ENCODE measurements at places on chromosomes 2 and 18.

- DNase-seq = no peak
These were observed 62.4 kb upstream of the LTBP1 start for GRCh38 chr2:32884346-32884745.

DNA sequence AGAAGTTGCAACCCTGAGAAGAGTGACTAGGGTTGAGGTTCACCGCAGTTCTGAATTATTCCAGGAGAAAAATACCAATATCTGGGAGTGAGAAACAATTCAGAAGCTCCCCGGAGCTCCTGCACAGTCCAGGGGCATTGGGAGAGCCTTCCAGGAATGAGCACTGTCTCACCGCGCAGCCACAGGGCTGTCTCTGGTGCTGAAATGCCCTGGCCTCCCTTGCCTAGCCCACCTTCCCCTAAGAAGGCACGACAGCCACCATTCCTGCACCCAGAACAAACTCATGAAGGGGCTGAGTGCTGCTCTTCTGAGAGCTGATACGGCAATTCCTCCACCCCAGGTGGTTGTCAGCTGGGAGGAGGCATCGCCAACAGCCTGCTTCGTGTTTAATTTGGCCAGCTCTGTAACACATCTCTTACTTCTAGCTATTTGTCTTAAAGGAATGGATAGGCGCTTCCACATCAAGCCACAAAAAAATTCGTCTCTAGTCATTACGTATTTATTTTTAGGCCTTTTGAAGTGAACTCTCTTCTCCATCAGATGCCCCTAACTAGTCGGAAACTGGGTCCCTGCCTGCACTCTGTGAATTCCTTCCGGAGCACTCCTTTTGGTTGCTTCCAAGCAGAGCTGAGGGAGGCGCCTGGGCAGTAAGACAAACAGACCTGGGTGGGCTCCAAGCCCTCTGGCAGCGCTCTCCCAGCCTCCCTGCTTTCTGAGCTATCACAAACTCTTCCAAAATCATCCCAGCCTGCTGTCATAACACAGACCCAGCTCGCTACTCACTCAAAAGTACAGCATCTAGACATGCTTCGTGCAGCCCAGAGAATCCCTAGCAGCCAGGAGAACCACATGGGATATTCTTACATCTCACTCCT lies 120.5 kb upstream of the CCDC68 start:
- no peak for DNase-seq

GRCh38 chr18:35582899-35583558 lies 1.5 kb downstream of the GALNT1 start:
- no peak for DNase-seq

GRCh38 chr2:178109813-178110212 lies 2.4 kb upstream of the RBM45 start:
- DNase-seq = no peak

GRCh38 chr2:146576339-146577111 lies 1268.3 kb upstream of the ACVR2A start:
- no peak for DNase-seq

DNA sequence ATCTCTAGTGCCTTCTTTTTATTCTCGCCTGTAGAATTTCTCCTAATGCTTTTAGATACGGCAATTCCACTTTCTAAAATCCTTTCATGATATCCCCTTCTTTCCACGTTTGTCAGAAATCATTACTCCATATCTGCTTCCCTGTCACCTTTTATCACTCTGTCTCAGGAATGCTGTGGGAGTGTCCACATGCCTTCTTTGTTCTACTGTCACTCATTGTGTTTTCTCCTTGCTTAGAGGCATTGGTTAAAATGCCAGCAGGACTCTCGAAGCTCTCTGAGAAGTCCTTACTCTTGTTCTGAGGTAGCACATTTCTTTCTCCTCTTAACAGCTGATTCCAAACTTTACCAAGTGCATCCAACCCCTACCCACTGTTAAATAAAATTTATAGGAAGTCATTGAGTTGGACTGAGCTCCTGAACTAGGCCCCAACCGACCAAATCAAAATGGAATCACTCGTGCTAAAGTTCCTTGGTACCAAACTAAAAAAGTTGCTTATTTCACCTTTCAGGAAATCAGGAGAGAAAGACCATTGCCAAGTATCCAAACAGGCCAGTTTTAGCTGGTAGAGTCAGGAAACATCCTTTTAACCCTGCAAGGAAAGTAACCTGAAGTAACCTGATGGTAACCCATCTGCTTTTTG lies 10.6 kb upstream of the GALNT5 start:
- no peak for DNase-seq

GRCh38 chr2:33213244-33213643 lies 263.2 kb upstream of the RASGRP3 start:
- no peak for DNase-seq

- no peak for DNase-seq
These were observed 22.2 kb downstream of the SOWAHC start for GRCh38 chr2:109636317-109636716.

DNA sequence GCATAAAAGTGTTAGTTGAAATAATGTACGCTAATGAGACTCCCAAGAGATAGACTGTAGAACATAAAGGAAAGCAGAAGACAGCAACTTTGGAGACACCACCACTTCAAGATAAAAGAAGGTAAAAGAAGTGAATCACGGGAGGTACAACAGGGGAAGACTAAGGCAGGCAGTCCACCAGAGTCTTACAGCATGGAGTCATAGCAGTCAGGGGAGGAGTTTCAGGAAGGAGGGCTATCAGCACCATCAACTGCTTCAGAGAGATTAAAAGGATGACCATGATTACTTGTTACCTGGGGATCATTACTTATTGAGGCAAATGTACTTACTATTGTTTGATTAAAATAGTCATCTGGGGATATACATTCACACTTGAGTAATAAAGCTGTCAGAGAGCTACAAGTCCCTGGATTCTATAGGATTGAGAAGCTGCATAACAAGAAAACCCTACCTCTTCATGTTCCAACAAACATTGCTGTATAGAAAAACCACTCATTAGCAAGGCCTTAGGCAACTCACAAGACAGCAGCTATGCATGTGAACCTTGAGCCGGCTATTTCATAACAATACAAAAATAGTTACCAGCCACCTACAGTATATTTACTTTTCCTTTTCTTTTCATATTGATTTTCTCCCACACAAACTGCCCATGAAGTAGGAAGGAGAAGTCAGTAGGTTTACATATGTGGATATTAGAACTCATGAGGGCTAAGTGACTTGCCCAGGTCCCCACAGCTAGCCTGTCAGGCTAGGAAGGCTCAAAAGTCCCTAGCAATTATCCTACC lies 101.7 kb downstream of the PDE11A start:
- no peak for DNase-seq

DNA sequence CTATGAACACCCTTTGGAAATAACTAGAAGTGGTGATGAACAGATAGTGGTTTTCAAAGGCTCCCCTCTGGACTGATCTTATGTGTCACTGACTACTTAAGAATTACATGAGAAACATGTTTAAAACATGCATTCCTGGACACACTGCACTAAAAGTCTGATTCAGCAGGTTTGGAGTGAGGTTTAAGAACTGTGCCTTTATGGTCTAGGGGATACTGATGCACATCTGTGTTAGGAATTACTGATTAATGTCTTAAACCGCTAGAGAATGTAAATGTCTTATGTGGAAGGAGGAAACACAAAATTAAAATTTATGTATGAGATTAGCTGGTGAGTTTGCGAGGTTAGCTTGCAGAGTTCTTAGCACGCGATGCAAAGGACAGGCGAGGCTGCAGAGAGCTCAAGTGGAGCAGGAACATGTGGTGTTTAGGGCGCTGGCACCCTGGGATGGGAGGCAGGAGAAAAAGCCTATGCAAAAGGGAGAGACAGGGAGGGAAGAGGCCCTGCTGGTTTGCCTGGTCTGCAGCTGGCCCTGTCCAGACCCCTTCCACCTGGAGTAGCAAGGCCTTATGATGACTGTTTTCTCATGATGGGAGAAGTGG lies 11.7 kb downstream of the SH3YL1 start:
- DNase-seq = no peak

- DNase-seq = no peak
These were observed 85.5 kb upstream of the GPC1 start for GRCh38 chr2:240350006-240350355.

GRCh38 chr2:188265315-188265714 lies 26.4 kb upstream of the GULP1 start:
- no peak for DNase-seq

- DNase-seq = no peak
These were observed 130.0 kb downstream of the NDUFA10 start for GRCh38 chr2:239895116-239895515.

DNA sequence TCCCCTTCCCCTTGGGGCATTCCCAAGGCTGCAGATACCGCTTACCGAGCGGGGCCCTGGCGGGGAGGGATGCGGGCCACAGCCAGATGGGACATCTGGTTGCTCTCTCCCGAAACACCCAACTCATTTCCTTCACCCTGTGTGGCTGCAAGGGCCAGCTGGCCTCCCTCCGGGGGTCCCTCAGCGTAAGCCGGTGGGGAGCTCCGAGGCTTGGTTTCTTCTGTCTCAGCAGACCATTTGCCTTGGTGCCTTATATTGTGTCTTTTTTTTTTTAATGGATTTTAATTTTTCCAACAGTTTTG lies 107.6 kb upstream of the ODC1 start:
- DNase-seq = no peak

GRCh38 chr2:168015274-168015953 lies 232.0 kb downstream of the STK39 start:
- no peak for DNase-seq

- DNase-seq = no peak
These were observed 570.6 kb downstream of the ZEB2 start for GRCh38 chr2:143949121-143949848.

- no peak for DNase-seq
These were observed 11.2 kb upstream of the SERPINB7 start for GRCh38 chr18:63763831-63764600.

- no peak for DNase-seq
These were observed 57.7 kb downstream of the RAD51AP2 start for GRCh38 chr2:17460371-17461086.

GRCh38 chr2:200751786-200752185 lies 59.9 kb upstream of the BZW1 start:
- no peak for DNase-seq

DNA sequence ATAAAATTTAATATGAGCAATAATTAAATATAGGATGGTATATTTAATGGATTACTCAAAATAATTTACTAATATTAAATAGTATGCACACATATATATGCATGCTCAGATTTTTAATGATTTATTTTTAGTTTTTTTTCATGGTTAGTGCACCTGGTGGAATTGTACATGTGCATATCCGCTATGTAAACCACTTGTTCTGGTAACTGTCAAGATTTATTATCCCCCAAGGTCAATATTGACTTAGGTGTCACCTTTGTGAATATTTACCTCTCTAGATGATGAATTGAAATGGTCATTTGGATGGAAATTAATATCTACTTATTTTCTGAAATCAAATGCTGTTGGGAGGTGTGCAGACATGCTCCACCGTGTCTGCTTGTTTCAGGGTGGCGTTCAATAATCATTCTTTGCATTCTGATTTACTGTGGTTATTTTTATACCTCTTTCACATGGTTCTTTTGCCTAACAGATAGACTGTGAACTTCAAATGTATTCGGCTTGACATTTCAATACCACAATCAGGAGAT lies 14.7 kb downstream of the CNTNAP5 start:
- no peak for DNase-seq

DNA sequence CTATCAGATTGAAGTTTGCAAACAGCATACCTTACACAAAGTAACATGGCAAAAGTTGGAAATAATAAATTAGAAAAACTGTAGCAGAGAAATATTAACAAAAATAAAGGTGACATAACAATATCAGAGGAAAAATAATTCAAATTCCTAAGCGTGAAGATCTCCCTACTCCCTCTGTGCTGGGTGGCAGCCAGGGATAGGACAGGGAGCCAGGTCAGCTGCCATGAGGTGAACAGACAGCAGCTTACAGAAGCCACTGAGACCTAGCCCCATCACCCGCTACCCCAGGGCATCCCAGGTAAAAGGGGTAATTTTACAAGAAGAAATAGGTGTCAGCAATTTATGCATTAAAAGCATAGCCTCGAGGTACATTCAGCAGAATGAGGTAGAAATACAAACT lies 423.8 kb upstream of the HS6ST1 start:
- DNase-seq = no peak
